B cell (primary cell): ENCODE measurements at places on chromosomes 5 and 9.

DNA sequence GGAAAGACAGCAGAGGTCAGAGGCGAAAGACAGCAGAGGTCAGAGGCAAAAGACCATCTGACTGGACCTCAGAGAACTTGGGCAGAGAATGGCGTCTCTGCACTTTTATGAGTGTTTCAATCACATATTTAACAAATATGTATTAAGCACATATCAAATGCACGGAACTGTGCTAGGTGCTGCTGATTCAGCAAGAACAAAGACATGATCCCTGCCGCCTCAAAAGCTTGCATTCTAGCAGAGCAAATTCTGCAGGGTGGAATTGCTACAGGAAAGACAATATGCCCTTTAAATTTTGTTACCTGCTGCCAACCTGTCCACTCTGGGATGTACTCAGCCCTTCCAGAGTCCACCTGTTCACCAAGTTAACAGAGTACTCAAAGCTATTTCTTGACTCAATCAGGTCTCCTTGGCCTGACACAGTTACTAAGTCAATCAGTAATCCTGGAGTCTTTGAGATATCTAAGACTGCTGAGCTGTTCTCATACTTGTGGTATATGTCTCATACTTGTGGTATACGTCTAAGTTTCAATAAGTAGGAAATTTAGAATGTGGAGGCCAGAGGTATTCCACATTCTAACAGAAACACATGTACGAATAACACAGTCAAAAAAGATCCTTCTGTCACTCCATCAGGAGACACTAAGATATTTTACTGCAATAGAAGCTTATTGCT, 131.8 kb downstream of the GNAQ start:
- no peaks in the 10 kb centered on the region for H3K4me1 ChIP-seq
- no peak overlapping the region for H3K4me3 ChIP-seq
- no peak for DNase-seq
- H3K36me3 ChIP-seq = no peaks in the 10 kb centered on the region
- H3K27me3 ChIP-seq = no peaks in the 10 kb centered on the region
- no peak overlapping the region for H3K27ac ChIP-seq

- H3K27me3 ChIP-seq = no peaks in the 10 kb centered on the region
- H3K36me3 ChIP-seq = no peaks in the 10 kb centered on the region
- H3K4me1 ChIP-seq = no peaks in the 10 kb centered on the region
- no peak overlapping the region for H3K4me3 ChIP-seq
- no peak overlapping the region for H3K27ac ChIP-seq
Observed at GRCh38 chr9:2919347-2919746, 75.5 kb upstream of the PUM3 start.

DNA sequence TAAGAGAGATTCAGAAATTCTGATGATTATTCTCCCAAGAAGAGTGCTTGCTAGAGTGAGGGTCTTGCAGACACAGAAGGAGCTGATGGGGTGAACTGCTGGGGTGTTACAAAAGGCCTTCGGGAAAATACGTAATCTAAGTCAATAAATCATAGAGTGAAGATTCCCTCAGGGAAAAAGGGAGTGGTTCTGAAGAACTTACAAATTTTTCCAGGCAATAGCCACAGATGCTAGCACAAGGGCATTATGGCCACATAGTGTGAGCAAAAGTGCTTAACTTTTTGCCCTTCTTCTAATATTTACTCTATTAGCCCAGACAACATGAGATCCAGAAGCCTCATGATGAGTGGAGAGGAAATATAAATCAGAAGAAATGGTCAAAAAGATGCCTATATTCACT, 137.3 kb downstream of the TMC1 start:
- no peaks in the 10 kb centered on the region for H3K27me3 ChIP-seq
- no peaks in the 10 kb centered on the region for H3K36me3 ChIP-seq

GRCh38 chr5:34008802-34009201, 952 bp upstream of the AMACR start:
- no peaks in the 10 kb centered on the region for H3K27me3 ChIP-seq
- H3K4me3 ChIP-seq = peak overlapping the region; percentile 80
- peak overlapping the region; percentile 77 for H3K27ac ChIP-seq
- peaks cover 3% of the 10 kb centered on the region for H3K36me3 ChIP-seq

DNA sequence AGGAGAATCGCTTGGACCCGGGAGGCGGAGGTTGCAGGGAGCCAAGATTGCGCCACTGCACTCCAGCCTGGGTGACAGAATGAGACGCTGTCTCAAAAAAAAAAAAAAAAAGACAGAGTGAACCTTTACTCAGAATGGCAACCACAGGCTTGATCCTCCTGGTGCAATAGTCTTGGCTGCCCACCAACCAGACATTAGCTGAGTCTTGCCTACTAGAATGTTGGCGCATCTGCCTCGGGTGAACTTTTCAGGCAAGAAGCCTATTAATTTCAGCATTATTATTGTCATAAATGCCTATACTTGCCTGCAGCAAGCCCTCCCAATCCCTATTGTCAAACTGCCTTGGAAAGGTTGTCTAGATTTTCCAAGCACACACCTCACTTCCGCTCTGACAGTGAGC, 4.2 kb downstream of the SERINC5 start:
- no peak overlapping the region for H3K27ac ChIP-seq
- peaks cover 29% of the 10 kb centered on the region for H3K4me1 ChIP-seq
- no peak for DNase-seq

GRCh38 chr5:38032149-38032548, 192.3 kb upstream of the GDNF start:
- no peaks in the 10 kb centered on the region for H3K27me3 ChIP-seq
- no peak overlapping the region for H3K4me3 ChIP-seq
- no peaks in the 10 kb centered on the region for H3K36me3 ChIP-seq
